Activated naive CD8-positive, alpha-beta T cell treated with anti-CD3 and anti-CD28 coated beads for 36 hours (primary cell): ENCODE measurements at places on chromosomes 5 and 9.

- DNase-seq: no peak
Measured at GRCh38 chr9:22030101-22030598, 21.0 kb upstream of the CDKN2B start.

DNA sequence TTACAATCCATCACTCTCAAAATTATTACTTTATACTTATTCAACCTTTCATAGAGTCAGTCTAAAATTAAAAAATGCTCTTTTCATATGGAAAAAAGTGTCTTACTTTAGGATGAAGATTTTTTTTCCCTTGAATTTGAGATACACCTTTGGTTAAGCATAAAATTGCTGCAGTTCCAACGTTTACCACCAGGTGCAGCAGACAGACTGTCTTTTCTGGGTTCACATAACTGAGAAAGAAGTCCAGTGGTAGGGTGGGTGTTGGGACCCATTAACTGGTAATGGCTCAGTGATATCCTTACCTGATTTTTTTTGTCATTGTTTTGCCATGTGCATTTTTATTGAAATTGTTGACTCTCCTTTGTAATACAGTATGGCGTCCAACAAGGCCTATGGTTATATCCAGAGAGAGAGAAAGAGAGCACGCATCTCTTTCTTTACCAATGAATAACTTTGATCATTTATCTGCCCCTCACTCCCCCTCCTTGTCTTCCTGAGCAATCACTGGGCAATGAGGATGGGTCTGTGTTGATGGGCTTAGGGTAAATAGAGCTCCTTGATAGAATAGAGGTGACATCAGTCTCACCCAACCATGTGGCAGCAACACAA is 98.4 kb downstream of the FBXL7 start:
- no peak for DNase-seq

GRCh38 chr5:133289686-133290367 is 238.0 kb downstream of the HSPA4 start:
- DNase-seq: no peak

DNA sequence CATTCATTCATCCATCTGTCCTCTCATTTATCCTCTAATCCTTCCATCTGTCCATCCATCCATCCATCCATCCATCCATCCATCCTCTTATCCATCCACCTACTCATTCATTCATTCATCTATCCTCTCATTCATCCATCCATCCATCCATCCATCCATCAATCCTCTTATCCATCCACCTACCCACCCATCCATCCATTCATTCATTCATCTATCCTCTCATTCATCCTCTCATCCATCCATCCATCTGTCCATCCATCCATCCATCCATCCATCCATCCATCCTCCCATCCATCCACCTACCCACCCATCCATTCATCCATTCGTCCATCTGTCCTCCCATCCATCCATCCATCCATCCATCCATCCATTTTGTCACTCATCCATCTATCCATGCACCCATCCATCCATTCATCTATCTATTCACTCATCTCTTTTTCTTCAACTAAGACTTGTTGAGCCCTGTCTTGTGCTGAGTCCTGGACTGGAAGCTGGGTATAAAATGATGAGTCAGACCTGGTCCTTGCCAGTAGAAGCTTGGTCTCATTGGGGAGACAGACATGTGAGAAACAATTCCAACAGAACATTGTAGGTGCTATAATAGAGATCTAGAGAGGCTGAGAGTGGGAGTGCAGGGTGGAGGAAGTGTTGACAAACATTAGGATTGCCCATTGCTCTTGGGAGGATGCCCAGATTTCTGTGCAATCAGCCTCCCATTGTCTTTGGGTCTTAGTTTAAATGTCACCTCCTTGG is 55.0 kb upstream of the IER5L start:
- DNase-seq: no peak

DNA sequence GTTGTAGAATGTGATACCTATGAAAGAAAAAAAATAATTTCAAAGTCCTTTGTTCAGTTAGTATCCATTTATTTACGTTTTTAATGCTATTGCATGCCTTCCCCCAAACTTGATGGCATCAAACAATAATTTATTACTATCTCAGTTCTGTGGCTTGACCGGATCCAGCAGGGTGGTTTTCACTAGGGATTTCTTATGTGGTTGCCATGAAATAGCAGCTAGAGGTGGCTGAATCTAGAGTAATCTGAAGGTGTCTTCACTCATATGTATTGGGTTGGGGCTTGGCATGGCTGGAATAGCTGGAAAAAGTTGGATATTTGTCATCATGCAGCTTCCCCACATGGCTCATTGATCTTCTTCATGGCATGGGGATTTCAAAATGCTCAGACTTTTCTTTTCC is 619.3 kb upstream of the ZNF608 start:
- DNase-seq: no peak

- no peak for DNase-seq
Measured at GRCh38 chr5:109411627-109412026, 1.9 kb upstream of the PJA2 start.

- DNase-seq: no peak
Measured at GRCh38 chr5:112154940-112155686, 264.0 kb downstream of the EPB41L4A start.

- DNase-seq: no peak
Measured at GRCh38 chr5:124745928-124746915, at the start of gene ZNF608. Gene ZNF608, minus strand, starts transcription at chr5:124746639. Its CDS starts 1,650 bp downstream, at chr5:124744989.

- DNase-seq: no peak
Measured at GRCh38 chr5:34957857-34958690, 28.7 kb downstream of the DNAJC21 start.

DNA sequence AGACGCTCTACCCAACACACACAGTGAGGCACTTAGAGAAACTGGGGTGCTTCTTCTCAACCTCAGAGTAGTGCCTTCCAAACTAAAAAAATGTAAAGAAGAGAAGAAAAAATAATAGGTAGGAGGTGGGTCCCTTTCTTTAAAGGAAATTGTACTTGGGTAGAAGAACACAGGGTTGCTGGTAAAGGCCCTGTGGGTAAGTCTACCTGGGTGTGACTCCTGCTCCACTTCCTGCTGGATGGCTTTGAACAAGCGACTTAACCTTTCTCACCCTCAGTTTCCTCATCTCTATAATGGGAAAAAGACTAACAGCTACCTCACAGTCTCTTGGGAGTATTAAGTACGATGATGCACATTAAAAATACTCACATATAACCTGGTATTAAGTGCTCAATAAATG is 32.1 kb upstream of the GLRA1 start:
- DNase-seq: no peak

DNA sequence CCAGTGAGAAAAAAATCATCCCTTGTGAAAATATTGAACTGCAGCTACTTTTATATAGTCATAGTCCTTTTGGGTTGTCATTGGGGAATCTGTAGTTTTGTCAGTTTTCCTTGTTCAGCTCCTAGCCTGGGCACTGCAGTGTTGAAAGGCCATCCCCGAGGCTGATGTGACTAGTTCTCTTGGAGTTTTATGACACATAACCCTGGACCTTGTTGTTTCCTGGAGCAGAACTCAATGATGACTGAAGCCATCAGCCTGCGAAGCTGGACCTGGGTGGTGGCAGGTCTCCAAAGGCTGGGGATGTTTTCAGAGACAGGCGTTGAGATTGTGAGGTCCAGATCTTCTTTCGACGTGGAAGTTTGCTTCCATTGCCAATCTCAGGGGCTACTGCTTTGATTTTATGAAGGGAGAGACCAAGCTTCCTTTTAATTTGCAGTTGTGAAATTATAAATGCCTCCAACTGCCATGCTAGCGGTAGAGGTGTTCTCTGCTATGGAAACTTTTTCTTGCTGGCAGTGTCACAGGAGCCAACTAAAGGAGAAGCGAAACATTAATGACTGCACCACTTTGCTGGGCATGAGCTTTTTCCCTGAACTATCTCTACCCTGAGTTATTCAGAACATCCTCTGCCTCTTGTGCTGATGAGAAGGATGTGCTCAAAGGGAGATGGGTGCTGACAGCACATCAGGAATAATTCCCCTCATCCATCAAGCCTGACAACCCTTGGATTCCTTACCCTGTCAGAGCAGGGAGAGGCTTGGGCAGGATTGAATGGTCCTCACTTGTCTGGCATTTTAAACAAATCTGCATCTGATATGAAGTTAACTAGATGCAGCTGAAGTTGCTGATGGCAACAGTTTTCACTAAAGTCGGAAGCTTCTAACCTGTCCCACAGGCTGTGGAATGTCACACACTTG is 209.6 kb downstream of the MAST4 start:
- DNase-seq: no peak

- DNase-seq: no peak
Measured at GRCh38 chr5:38434966-38435705, 121.3 kb downstream of the LIFR start.

GRCh38 chr5:18403941-18404438 is 769.7 kb downstream of the TAF11L14 start:
- DNase-seq: no peak

DNA sequence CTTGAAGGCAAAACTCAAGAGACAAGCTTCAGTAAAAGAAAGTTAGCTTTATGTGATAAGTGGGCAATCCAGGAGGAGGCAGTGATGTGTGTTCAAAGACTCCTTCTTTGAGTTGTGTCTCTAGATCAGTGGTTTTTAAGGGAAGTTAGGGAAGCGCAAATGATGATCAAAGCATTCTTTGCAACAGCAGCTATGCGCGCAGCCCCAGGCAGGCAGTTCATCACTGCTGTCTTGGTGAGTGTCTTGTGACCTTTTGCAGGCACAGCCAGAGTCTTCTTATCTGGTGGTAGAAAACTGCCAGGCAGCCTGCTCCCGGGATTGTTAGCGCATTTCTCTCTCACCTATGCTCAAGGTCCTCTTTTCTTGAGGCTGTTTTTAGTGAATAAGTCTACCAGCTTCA is 40.3 kb upstream of the CLK4 start:
- no peak for DNase-seq
